ENCODE measurements at places on chromosomes 4 and X.

DNA sequence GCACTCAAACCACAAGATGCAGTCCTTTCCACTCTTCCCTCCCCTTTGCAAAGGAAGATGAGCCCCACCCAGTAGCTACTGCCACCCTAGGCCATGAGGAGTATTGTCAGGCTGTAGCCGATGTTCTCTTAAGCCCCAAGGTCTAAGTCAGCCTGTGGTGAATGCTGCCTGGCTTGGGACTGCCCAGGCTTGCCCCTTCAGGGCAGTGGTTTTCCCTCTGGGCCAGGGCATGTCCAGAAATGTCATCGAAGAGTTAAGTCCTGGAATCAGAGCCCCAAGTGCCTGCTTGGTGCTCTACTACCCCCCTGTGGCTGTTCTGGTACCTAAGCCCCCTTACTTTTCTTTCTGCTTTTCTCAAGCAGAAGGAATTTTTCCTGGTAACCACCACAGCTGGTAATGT, 11.8 kb upstream of the PGK1 start:
- peak; percentile 22 for DNase-seq

GRCh38 chr4:18113710-18114331, 92.3 kb upstream of the LCORL start:
- DNase-seq: no peak

DNA sequence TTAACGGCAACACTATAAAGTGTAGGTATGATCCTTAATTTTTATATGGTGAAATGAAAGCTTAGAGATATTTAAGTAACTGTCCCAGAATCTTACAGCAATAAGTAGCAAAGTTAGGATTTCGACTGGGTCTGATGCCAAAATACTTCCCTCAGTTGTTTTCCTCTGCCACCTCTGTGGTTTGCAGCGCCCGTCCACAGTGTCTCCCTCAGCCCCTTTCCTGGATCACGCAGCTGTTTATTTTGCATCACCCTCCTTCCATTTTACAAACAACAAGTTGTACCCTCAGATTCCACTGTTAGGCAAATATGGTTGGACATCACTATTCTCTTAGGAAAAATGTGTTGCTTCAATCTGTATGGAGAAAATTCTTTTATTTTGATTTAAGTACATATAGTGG, 56.1 kb downstream of the RAPGEF2 start:
- DNase-seq: no peak

- no peak for DNase-seq
These were observed 1046.5 kb downstream of the FAT4 start for GRCh38 chr4:126361287-126361686.
